ENCODE measurements at places on chromosomes 13 and 19. TPM values are rescaled to one million over a fixed set of nuclear protein-coding genes. Genes with fewer than 3 reads are reported as not detected.

DNA sequence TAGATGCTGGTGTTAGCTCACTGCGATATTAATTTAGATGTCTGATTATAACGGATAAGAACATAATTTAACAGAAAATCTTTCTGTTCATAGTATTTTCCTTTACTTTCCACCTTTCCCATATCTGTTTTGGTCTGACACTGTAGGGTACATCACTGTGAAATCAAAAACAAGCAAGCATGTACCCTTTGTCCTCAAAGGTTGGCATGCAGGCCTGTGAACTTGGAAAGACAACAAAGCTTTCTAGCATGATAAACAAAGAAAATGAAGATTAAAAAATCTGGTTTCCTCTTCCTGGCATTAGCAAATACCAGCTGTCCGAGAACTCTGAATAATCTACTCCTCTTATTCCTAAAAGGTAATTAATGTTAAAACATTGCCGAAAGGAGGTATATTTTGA, 31.6 kb downstream of the THSD1 start:
- DNase-seq, result no peak

GRCh38 chr13:19952850-19953249, 5.7 kb upstream of the ZMYM2 start:
- DNase-seq, result no peak

GRCh38 chr19:39735688-39736087, 2.1 kb downstream of the CLC start:
- DNase-seq, result no peak

GRCh38 chr13:99648927-99649326, 147.7 kb downstream of the TM9SF2 start:
- no peak for DNase-seq

GRCh38 chr13:66837246-66837645, 392.9 kb downstream of the PCDH9 start:
- no peak for DNase-seq

DNA sequence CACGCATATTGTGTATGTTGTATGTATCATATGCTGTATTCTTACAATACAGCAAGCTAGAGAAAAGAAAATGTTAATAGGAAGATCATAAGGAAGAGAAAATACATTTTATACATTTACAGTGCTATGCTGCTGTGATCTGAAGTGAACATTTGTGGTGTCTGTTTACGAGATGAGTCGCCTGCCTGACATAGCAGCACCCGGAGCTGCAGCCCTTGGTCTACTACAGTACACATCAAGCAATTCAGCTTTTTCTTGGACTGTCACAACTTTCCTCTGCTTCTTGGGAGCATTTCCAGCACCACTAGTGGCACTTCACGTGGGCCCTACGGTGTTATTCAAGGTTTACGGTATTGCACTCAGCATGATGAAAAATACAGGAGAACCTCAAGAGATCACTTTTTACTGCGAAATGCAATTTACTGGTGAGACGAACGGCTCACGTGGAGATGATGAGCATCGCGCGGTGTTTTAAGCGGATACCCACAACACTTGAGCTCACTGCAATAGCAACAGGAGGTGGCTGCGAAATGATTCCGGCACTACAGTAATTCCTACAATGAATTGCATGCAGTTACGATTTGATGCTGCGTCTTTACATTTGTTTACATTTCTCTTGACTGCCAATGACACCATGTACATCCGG, 308.4 kb downstream of the FGF9 start:
- DNase-seq, result no peak

GRCh38 chr13:26529441-26529840, 28.0 kb upstream of the WASF3 start:
- DNase-seq, result peak; percentile 76

DNA sequence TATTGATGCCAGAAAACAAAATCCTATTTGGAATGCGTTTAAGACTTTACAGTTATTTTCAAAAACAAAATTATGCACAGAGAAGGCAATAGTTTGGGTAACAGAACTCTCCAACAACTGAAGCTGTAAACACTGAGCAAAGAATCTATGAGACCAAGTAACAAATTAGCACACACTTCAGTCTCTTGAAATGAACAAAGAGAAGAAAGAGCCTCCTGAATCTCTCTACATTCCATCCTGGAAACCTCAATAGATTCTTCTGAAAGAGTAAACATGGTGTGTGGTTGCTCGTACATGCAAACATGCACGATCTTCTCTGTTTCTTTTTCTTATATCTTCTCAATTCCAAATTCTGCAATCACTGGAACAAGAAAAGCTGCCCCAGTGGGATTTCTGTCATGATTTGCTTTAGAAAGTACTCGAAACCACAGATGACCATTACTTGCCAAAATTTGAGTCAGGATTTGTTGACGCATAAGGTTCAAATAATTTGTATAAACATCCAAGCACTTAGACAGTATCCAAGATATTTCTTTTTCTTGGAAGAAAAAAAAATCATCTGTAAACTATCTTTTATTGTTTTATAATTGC, 137.9 kb upstream of the DACH1 start:
- DNase-seq, result no peak

- DNase-seq, result peak; percentile 96
Measured at GRCh38 chr19:49533551-49534488, 6.0 kb downstream of the RCN3 start.

- DNase-seq, result peak; percentile 86
Measured at GRCh38 chr19:51375504-51376221, 3.2 kb upstream of the NKG7 start.

DNA sequence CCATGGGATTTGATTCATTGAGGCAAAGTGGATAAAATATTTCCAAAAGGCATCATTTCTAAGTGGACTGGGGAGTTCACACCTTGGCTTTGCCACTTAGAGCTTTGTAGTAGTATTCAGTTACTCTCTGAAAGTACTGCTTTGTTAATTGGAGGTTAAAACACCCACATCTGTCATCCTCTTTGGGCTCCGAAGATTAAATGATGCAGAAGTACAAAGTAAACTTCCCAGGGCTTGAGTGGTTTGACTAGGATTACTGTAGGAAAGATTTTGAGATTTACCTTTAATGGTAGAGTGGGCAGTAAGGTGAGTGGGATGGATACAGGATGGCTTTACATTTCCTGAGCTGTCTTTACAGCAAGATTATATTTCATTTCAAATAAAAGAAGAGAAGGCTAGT, 42.4 kb downstream of the WASF3 start:
- no peak for DNase-seq

Gene KCNK6
- total RNA-seq, result 18.7 TPM

Gene CLEC4M
- not detected for total RNA-seq

Gene ZNF90
- total RNA-seq, result 5.1 TPM

Gene PSG6
- not detected for total RNA-seq

Gene BABAM1
- 127 TPM for total RNA-seq

Gene PSG5
- total RNA-seq, result not detected

Gene CCDC8
- total RNA-seq, result not detected

Gene SOX1
- not detected for total RNA-seq
